Hematopoietic multipotent progenitor cell treated with erythropoietin and hydrocortisone succinate and interleukin-3 and kit ligand, for 8 days (in vitro differentiated cells): ENCODE measurements at places on chromosomes 11 and 22.

GRCh38 chr11:133525976-133526375 lies 6.3 kb downstream of the OPCML start:
- no peak for DNase-seq

- DNase-seq = no peak
Observed at GRCh38 chr22:46010207-46010867, 33.4 kb upstream of the WNT7B start.

DNA sequence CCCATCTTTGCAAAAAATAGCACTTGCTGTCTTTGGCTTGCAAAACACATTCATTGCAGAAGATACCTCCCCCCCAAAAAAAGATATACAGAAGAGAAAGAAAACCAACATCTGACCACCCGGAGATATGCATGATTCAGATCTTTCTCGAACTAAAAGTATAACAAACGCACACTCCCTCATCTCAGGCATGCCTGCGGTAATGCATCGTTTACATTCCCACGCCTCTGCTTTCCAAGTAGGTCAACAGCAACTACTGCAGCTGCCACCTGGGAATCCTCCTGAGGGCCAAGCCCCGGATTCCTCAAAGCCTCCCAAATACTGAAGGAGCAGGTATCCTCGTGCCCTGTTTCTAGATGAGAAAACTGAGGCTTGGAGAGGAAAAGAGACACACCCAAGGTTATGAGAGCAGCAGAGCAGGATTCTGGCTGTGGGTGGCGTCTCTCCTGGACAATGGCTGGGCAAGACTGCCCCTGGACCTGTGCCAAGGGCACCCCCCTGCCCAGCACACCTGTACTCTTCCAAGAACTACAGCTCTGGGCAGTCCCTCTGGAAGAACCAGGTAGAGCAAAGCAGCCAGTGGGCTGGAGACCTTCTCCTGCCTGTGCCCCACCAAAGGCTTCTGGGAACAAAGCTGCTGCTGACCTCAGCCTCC lies 38.1 kb downstream of the NUP50 start:
- DNase-seq = no peak

GRCh38 chr22:25196326-25196725 lies 3.3 kb upstream of the CRYBB3 start:
- DNase-seq = no peak

- DNase-seq = no peak
Observed at GRCh38 chr11:134152696-134153095, 71.1 kb downstream of the NCAPD3 start.

DNA sequence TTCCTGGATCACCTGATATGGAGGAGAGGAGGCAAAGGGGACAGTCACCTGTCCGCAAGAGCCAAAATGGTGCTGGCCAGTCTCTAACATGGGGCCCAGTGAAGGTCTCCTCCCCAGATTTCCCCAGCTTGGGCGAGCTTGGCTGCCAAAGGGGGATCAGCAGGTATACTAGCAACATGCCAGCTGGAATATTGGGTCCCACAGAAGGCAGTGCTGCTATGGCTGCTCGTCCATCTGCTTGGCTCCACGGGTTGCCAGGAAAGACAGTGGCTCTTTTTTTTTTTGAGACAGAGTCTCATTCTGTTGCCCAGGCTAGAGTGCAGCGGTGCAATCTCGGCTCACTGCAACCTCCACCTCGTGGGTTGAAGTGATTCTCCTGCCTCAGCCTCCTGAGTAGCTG lies 12.7 kb upstream of the KAT5 start:
- DNase-seq = no peak

DNA sequence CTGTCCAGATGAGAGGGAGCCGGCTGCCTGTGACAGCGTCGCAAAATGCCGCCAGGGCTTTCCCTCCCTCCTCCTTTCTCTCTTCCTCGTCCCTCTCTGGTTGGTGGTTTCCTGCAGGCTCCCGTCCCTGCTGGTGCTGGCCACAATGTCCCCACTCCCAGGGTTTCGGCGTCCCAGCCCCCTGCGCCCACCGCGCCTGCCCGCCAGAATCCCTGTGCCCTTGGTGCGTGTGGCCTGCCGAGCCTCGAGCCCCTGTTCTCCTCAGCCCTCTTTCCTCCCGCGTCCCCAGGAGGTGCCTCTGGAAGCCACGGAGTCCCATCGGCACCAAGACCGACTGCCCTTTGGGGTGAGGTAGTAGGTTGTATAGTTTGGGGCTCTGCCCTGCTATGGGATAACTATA lies 37.9 kb upstream of the PPARA start:
- no peak for DNase-seq

- DNase-seq = no peak
Observed at GRCh38 chr11:75326439-75326810, 25.0 kb downstream of the ARRB1 start.

GRCh38 chr22:23093051-23093788 lies 22.9 kb downstream of the GNAZ start:
- no peak for DNase-seq

DNA sequence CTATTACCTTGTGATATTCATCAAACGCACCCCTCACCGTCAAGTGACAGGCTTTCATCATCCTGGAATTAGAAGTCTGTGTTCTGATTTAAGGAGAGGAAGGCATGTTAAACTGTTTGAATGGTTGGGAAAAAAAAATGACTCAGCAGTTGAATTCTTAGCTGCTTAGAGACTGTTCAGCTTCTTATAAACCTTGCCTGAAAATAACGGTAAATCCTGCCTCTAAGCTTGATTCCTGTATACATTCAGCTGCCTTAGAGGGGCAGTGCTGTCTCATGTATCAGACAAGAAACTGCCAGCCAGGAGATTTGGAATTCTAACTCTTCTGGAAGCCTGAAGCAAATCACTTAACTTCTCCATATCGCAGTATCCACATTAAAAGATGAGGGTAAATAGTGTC lies 437.4 kb downstream of the JRKL start:
- DNase-seq = no peak

DNA sequence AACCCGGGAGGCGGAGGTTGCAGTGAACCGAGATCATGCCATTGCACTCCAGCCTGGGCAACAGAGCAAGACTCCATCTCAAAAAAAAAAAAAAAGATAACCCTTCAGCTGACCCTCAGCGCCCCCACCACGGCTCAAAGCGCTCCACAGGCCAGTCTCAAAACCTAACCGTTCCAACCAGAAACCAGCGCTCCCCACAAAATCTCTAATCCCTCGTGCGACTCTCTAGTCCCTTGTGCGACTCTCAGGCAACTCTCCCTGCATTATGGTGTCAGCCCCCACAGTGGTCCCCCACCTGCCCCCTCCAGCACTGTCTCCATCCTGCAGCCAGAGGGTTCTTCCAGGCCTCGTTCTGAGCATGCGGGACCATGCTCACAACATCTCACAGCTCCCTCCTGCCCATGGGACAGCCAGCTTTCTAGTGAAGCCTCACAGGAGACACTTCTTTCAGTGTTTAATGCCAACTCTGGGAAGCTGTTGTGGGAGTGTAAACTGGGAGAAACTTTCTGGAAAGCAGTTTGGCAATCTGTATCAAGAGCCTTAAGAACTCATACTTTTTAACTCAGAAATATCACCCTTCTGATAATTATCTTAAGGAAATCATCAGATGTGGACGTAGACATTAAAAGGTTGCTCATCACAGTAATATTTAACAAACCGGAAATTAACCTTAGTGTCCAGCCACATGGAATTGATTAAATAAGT lies 4.2 kb upstream of the RASGRP2 start:
- no peak for DNase-seq

- no peak for DNase-seq
Observed at GRCh38 chr11:19774817-19775580, 62.4 kb downstream of the NAV2 start.

DNA sequence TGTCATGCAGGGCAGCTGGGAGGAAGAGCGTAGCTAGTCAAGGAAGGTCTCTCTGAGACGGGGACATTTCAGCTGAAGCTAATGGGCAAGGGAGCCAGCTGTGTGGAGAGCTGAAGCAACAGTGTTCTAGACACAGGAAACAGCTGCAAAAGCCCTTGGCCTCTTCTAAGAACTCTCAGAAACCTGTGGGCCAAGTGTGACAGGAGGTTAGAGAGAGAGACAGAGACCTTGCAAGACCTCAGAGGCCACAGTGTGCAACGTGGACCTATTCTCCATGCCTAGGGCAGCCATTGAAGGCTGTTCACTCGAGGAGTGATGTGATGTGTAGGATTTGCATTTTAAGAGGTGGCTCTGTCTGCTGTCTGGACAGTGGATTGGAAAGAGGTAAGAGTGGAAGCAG lies 48.7 kb upstream of the TNRC6B start:
- DNase-seq = peak; percentile 14

DNA sequence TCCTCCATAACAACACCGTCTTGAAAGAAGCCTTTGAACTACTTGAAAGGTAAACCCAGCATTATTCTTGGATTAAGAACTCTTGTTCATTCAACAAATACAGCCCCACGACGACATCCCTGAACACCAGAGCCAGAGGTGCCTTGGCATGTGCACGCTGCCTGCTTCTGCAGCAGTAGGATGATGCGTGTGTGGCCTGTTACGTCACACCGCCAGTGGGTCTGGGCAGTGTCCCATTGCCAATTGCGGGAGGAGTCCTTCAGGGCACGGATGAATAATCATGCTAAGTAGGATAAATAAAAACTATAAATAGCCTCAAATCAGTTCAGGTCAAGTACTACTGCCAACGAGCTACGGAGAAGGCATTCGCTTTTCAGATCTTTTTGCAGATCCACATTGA lies 380.5 kb downstream of the SHANK2 start:
- DNase-seq = no peak

DNA sequence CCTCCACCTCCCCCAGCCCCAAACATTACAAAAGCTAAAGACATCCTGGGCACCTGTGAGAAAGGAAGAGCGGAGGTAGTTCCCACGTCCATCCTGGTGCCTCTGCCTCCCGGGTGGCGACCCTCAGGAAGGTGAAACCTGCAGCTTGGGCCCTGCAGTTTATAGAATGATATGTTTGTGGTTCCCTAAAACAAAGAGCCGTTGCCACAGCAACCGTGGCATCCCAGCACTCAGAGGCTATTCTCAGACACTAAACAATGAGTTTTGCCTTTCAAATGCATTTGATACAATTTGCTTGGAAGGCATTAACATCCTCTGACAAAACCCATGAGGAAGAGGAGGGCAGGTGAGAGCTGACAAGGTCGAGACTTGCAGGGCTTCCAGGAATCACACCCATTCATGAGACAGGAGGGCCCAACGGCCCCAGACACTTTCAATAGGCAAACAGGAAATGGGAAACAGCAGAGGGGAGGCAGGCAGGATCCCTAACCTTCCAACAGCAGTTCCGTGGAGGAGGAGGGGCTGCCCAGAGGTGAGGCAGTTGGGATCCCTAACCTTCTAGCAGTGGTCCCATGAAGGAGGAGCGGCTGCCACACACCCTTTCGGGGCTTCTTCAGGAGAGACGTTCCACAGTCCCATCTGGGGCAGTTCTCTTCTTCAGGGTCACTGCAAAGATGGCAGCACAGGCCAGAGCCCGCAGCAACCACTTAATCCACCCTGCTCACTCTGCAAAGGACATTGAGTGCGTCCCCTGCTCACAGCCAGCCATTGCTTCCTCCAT lies 379.2 kb downstream of the SHANK2 start:
- no peak for DNase-seq

- no peak for DNase-seq
Observed at GRCh38 chr11:118893662-118894061, 10.0 kb downstream of the CXCR5 start.

- DNase-seq = no peak
Observed at GRCh38 chr11:11349870-11350337, 3.1 kb downstream of the CSNK2A3 start.

- no peak for DNase-seq
Observed at GRCh38 chr22:49134076-49134475, 693.6 kb downstream of the BRD1 start.

- no peak for DNase-seq
Observed at GRCh38 chr11:92387859-92388258, 163.2 kb downstream of the FAT3 start.

DNA sequence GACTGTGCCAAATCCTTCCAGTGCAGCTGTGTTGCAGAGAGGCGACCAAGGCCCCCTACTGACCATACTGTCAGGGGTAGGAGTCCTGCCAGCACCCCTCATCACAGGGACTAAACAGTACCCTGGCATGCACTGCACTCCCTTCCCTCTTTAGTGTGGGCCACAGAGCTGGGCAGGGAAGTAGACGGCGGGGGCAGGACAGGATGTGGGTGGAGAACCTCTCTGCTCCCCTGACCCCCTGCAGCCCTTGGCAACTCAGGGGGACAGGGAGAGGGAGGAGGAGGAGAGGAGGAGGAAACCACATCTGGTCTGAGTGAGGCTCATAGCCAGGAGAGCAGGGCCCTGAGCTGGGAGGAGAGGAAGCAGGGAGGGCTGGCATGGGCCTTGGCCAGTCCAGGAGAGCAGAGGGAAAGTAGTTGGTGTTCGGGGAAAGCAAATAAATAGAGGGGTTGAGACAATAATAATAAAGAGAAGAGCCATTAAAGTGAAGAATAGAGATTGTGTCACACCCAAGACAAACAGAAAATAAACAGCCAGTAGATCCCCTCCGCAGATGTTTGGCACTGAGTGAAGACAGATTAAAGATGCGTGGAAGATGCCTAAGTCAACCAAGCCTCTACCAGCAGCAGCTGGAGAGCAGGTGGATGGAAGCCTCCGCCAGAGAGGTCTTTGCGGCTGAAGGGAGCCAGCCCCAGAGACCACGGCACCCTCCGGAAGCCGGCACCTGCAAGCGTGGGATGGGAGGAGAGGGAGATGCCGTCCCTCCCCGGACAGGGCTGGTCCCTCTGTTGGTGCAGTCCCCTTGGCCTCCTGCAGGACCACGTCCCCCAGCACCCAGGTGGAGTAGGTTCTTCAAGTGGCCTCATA lies 61.5 kb downstream of the RPUSD4 start:
- no peak for DNase-seq

- no peak for DNase-seq
Observed at GRCh38 chr11:125090816-125091215, 20.6 kb downstream of the TMEM218 start.

GRCh38 chr11:17258670-17259069 lies 17.9 kb upstream of the NUCB2 start:
- DNase-seq = peak; percentile 61

GRCh38 chr11:2100361-2101170 lies 38.6 kb downstream of the IGF2 start:
- DNase-seq = peak; percentile 77

DNA sequence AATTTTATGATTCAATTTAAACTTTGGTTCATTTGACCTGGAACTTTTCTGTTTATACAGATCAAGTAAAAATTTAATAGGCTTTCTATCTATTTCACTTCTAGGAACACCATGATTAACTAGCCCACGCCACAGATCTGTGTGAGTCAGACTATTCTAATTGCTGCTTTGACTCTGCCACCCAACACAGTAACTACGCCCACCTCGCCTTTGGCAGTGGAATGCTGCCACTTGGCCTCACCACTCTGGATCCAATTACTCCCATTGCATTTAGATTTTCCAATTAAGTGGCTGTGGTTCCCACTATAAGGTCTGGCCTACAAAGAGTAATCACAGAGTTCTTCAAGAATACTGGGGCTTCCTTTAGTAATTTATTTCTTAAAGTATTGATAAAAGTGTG lies 46.6 kb upstream of the LIN7C start:
- no peak for DNase-seq

GRCh38 chr11:102666331-102666957 lies 39.1 kb downstream of the MMP27 start:
- peak; percentile 49 for DNase-seq

- DNase-seq = no peak
Observed at GRCh38 chr22:36131907-36132306, 28.6 kb downstream of the APOL3 start.

- peak; percentile 64 for DNase-seq
Observed at GRCh38 chr11:56783448-56784041, 35.0 kb upstream of the OR9G4 start.
